ENCODE measurements at places on chromosomes 2 and 18. TPM values are rescaled to one million over a fixed set of nuclear protein-coding genes. Genes with fewer than 3 reads are reported as not detected.

L3MBTL4 gene
- not detected for total RNA-seq

- DNase-seq = peak; percentile 28
These were observed 267.8 kb upstream of the EPAS1 start for GRCh38 chr2:46029332-46029811.

DNA sequence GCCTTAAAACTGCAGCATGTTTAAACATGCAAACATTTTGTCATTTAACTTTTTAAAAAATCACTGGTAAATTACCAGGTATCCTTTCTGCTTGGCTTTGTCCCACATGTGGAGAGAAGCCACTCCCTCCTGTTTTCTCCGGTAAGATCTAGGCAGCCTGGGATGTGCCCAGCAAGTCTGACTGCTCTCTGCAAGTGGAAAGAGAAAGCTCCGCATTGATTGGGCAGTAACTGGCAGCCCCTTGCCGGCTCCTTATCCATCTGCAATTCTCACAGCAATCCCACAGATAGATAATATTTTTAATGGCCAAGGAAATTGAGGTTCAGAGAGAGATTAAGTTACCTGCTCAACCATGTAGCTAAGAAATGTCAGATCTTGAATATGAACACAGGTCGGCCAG lies 136.1 kb downstream of the TMEM200C start:
- DNase-seq = no peak

DNA sequence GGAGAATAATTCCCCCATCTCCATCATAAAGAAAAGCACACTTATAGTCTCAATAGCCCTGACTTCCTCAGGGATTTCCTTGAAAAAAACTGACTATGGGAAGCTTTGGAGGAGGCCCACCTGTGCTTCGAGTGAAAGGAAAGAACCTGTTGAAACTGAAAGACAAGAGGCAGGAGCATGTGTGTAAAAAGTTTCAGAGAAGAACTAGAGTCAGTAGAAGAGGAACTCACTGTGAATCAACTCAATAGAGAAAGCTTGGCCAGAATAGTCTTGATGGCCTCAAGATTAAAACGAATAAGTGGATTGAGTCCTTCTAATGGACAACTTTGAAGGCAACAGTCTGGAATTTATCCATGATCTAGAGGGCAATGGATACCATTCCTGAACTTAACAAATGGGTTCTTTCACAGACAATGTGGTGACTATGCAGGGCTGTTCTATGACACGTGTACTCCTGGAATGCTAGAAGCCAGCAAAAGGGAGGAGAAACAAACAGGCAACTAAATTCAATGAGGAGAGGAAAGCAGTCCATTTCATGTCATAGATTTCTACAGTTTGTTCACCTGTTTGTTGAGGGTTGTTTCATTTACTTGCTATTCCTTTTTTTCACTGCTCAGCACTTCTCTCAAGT lies 442.3 kb downstream of the GRB14 start:
- peak; percentile 2 for DNase-seq

DNA sequence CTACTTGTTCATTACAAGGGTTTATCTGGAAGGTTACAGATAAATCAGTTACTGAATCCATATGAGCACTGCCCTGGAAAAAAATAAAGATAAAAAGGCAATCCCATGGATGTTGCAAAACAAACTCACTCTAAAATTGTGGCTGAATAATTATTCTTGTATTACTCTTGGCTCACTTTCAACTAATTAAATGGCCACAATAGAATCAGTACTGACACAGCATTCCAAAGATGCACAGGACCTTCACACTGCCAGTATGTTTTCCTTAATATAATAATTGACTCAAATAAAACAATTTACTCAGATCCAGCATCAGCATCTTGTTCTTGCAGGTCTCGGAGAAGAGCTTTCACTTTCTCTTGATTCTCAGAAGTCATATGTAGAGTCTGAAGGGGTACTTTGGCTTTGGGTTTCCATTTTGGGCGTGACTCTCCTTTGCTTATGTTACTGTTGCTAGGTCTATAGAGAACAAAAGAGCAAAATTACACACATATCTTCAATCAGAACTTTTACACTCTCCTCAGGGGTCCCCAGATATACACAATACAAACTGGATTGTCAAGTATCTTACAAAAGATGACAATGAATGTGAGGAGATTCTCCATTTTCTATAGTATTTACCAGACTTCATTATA lies 12.6 kb downstream of the DHX57 start:
- DNase-seq = no peak

DNA sequence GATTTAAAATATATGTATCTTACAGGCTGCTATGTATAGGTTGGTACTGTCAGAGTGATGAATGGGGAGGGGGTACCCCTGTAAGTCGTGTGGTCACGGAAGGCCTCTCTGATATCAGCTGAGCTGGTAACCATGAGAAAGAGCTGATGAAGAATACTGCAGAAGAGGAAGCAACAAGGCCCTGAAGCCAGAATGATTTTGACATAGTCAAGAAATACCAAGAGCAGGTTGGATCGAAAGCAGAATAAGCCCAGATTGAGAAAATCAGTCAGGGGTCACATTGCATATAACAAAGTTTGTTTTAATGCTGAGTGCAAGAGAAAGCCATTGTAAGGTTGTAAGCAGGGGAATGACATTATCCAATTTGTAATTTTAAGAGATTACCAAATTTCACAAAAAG lies 57.3 kb downstream of the UNC50 start:
- no peak for DNase-seq

SLC14A1 gene
- total RNA-seq = 1.6 TPM

DNA sequence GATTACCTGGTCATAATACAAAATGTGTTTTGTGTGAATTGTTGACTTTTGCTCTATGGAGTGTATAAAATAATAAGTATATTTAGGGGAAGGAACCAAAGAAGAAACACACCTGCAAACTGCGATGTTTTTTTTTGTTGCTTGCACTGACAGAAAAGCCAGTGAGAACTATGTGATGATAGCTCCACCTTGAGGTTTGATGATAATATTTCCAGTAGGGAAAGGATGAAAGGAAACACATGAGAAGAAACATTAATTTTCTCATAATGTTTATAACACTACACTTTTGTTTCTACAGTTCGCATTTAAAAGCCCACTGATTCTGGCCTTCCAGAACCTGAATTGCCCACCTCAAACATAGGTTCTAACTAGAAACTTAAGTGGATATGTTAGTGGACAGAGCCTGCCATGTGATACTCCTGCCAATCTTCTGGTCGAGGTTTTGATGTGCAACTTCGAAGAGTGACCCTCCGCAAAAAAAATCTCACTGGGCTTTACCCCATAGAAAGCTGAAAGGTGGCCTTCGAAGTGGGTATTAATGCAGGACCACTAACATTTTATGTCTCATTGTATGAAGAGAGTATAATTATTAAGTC lies 476.4 kb upstream of the SPHKAP start:
- peak; percentile 53 for DNase-seq

- no peak for DNase-seq
These were observed 1073.9 kb upstream of the CDH2 start for GRCh38 chr18:29250843-29251242.

- peak; percentile 49 for DNase-seq
These were observed 124.8 kb downstream of the NUP35 start for GRCh38 chr2:183248866-183249567.

GRCh38 chr2:117943013-117943672 lies 70.7 kb downstream of the CCDC93 start:
- DNase-seq = no peak

DNA sequence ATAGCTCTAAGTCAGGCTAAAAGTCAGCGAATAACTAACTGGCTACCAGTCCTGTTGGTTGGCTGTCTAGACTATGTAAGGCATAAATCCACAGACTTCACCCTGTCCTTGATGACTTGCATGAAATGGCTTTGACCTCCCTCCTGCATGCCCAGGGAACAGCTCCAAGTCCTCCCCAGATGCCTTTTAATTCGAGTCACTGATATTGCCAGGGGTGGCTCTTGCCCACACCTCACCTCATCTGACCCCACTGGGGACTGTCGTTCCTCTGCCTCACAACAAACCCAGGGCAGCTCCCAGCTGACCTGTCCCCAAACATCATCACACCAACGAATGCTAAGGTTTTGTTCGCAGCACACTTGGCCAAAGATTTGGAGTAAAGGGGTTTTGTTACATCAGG lies 396.0 kb upstream of the ID2 start:
- DNase-seq = no peak

GRCh38 chr2:1693723-1694122 lies 50.6 kb downstream of the PXDN start:
- no peak for DNase-seq

DNA sequence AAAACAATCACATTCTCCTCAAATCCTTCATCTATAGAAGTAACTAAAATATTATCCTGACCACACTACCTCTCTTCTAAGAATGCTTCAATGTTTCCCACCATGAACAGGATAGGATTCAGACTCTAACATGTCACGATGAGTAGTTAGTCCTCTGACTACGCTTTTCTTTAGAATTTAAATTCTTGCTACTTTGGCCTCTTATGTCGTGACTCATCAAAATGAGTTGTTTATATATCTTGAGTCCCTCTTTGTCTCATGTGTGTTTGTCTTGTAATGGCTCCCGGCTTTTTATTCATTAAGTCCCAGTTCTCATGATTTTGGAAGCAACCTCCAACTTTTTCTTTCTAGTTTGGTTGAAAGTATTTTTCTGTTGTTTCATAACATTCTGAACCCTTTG lies 1289.2 kb downstream of the DSC3 start:
- peak; percentile 7 for DNase-seq

GRCh38 chr2:217399291-217399690 lies 539.4 kb upstream of the TNP1 start:
- peak; percentile 54 for DNase-seq

DNA sequence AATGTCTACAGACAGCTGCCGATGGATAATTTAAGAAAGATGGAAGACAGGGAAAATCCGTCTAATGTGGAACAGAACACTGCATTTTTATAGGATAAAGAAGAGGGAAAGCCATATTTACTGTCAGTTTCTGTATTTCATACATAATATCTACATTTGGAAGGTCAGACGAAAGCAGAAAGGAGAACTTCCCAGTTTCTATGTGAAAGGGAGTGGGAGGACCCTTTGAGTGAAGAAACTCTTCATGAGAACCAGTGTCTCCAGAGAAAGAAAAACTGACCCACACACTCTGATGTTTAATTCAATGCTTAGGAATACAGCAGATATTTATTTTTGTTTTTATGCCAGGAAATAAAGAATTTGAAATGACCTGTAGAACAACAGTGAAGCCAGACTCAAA lies 127.2 kb downstream of the CALCRL start:
- no peak for DNase-seq

GRCh38 chr2:115549611-115550130 lies 1107.2 kb downstream of the DPP10 start:
- no peak for DNase-seq

ITPRIPL1 gene
- total RNA-seq = not detected

FBXO36 gene
- 3.3 TPM for total RNA-seq

CGREF1 gene
- total RNA-seq = 0.40 TPM

GRCh38 chr2:47155091-47155876 lies at the start of gene STPG4:
Gene STPG4, minus strand, starts transcription at chr2:47155308. Its CDS starts 57 bp downstream, at chr2:47155251.
- no peak for DNase-seq

- no peak for DNase-seq
These were observed 270.9 kb downstream of the ATAD2B start for GRCh38 chr2:23655934-23656596.

DNA sequence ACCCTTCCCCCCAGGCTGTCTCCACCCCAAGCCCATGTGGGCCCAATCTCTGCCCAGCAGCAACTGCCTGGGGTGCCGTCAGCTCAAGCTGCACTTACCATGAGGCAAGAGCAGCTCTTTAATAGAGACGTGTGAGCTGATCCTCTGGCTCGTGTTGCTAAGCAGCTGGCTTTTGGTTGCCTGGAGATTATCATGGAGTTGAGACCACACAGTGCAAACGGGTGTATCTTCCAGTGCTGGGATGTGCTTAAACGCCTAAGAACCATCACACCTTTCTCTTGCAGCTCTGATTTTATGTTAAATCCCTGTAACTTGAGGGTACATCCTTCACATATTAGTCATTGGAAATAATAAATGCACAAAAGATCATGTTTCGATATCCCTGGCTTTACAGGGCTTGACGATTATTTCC lies 271.1 kb downstream of the PRKCE start:
- no peak for DNase-seq

DNA sequence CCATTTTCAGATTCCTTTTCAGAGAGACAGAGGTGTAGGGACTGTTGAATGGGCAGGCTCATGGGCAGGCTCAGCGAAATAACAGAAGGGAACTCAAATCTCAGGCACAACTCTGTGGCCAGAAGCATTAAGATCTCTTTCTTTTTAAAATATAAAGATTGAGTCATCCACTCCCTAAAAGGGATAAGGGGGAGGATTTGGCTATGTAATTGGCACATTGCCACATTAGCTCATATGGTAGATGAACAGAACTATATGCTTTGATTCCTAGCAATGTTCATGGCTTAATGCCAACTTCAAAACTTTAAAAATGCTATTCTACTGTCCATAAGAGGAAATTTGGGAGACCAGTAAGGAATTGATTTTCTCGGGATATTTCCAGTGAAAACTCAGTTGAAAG lies 53.8 kb upstream of the SLC5A7 start:
- no peak for DNase-seq

GRCh38 chr2:235271936-235272335 lies 221.9 kb upstream of the AGAP1 start:
- no peak for DNase-seq

B3GNT2 gene
- total RNA-seq = 42.0 TPM

- DNase-seq = no peak
These were observed 103.1 kb upstream of the APCDD1 start for GRCh38 chr18:10351219-10351818.

GRCh38 chr2:102181919-102182635 lies 4.7 kb upstream of the IL1RL2 start:
- no peak for DNase-seq

GRCh38 chr2:231714639-231715498 lies 6.5 kb downstream of the PTMA start:
- DNase-seq = peak; percentile 51

SAG gene
- not detected for total RNA-seq

GRCh38 chr18:42743373-42744138 lies 371.9 kb downstream of the RIT2 start:
- no peak for DNase-seq

IL36B gene
- total RNA-seq = not detected

DNA sequence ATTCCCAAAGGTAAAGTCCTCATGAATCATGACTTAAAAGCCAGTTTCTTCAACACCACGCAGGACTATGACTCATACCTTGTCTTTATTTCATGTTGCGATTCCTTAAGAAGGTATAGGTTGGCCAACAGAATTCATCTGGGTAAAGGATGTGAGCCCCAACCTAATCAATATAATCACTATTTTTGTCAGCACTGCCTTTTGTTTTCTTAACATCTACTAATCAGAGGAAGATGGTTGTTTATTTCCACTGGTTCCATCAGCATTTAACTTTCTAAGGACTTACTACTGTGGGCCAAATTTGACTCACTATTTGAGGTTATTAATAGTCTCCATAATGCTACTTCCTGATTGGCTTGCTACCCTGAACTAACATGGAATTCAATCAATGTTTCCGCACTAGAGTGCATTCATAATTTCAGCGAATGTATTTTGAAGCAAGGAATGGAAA lies 78.6 kb downstream of the SCG2 start:
- DNase-seq = no peak

DNA sequence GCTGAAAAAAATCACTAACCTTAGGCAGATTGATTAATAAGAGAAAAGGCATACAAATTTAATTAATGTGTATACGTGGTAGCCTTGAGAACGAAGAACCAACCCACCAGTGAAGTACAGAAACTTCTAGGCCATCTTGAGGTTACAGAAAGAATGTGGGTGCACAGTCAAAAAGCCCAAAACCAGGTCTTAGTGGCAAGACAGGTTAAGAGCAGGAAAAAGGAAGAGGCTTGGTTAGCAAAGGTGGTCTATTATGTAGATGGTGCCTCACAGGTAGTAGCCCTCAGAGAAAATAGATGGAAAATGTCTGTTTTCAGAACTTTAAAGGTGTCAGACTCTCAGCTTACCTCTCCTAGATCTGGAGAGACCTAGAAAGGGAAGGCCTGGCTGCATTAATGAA lies 22.0 kb upstream of the SLC35G4 start:
- DNase-seq = no peak

Measured in A172 (cell line).